ENCODE measurements at places on chromosomes 5 and 9. TPM values are rescaled to one million over a fixed set of nuclear protein-coding genes. Genes with fewer than 3 reads are reported as not detected.

The BAAT gene
- not detected for total RNA-seq

The ZNF658 gene
- total RNA-seq = 3.5 TPM

The ANKRD18A gene
- 0.70 TPM for total RNA-seq

The PCDHA9 gene
- not detected for total RNA-seq

The MYOZ3 gene
- not detected for total RNA-seq

The NPR3 gene
- 0.08 TPM for total RNA-seq

The EQTN gene
- total RNA-seq = 0.23 TPM

The RGMB gene
- total RNA-seq = 40.4 TPM

The ITGA1 gene
- total RNA-seq = 7.7 TPM

The SIT1 gene
- total RNA-seq = not detected

The LCP2 gene
- total RNA-seq = not detected

The MRPS2 gene
- 56.1 TPM for total RNA-seq

The SH2D3C gene
- 0.23 TPM for total RNA-seq

The TDRD7 gene
- 3.0 TPM for total RNA-seq

The RCL1 gene
- total RNA-seq = 16.0 TPM

The HRCT1 gene
- 0.68 TPM for total RNA-seq

The HSPB3 gene
- not detected for total RNA-seq

The MAMDC2 gene
- 2.2 TPM for total RNA-seq

The MYO10 gene
- 41.3 TPM for total RNA-seq

The PCDHB2 gene
- total RNA-seq = 0.62 TPM

The NTNG2 gene
- not detected for total RNA-seq

The PDE8B gene
- total RNA-seq = not detected

The HACD4 gene
- 4.7 TPM for total RNA-seq

The STC2 gene
- total RNA-seq = 110 TPM

The CACNA1B gene
- under 0.01 TPM for total RNA-seq

The YIPF5 gene
- total RNA-seq = 38.9 TPM

The PALM2AKAP2 gene
- total RNA-seq = 3.3 TPM

The ZNF366 gene
- total RNA-seq = not detected

The MEF2C gene
- total RNA-seq = 0.86 TPM

The DMGDH gene
- total RNA-seq = not detected

The PCDHB10 gene
- under 0.01 TPM for total RNA-seq

The CAMK2A gene
- total RNA-seq = 0.08 TPM

Data from hair follicular keratinocyte (primary cell).